NCI-H1930 (cell line): ENCODE measurements at places on chromosomes 5 and 9.

- DNase-seq, result no peak
Observed at GRCh38 chr9:93235300-93235960, 51.5 kb downstream of the WNK2 start.

DNA sequence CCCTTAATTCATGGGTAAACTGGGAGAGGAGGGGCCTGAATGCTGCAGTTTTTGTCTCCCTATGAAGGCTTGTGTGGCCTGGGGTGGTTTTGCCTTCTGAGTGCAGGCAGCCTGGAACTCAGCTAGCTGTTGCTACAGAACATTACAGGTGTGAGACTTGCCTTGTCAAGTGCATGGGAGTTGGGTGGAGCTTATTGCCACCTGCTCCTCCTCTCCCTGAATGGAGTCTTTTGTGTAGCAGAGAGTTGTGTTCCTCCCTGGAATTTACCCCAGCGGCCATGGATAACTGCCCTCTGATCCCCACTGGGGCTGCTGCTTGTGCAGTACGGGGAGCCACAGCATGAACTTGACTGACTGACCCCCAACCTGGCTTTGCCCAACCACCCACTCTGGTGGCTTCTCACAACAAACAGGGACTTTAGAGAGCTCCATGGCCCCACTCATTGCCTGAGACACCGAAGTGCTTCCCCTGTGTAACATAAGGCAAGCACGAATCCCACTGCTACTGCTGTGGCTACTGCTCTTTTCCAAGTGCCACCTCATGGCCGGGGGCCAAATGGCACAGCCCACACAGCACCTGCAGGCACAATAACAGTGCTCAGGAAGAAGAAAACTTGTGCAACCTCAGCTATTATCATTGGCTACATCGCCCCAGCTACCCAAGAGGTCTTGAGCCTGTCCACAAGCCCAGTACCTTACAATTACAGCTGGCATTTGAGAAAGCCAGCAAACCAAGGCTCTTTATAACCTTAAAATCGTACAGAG, 942.9 kb downstream of the CDH18 start:
- DNase-seq, result no peak

DNA sequence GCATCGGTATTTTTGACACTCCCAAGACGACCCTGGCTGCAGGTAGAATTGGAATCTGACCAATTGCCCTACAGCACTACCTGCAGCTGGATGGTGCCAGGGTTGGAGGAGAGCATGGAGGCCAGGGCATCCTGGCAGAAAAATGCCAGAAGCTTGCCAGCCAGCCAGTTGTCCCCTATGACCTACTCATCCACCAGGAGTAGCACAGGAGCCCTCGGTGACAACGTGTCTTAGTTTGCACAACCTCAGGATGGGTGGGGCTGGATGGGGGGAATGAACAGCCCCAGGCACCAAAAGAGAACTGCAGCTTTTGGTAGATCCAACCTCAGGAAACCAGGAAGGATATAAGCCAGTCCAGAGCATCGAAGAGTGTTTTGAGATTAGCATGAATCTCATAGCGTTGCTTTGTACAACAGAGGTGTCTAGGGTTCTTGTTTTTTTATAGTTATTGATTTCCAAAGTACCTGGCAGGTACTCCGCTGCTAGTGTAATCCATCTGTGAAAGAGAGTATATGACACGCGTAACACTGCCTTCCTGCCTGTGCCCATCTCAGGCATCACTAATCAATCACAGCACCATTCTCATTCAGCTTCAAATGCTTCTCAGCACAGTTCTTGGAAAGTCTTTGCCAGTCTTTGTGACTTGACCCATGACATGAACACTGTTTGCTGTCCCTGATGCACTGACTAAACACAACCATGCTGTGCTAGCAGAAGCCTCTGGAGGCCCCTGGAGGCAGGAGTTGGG, 36.7 kb upstream of the ASS1 start:
- DNase-seq, result no peak

DNA sequence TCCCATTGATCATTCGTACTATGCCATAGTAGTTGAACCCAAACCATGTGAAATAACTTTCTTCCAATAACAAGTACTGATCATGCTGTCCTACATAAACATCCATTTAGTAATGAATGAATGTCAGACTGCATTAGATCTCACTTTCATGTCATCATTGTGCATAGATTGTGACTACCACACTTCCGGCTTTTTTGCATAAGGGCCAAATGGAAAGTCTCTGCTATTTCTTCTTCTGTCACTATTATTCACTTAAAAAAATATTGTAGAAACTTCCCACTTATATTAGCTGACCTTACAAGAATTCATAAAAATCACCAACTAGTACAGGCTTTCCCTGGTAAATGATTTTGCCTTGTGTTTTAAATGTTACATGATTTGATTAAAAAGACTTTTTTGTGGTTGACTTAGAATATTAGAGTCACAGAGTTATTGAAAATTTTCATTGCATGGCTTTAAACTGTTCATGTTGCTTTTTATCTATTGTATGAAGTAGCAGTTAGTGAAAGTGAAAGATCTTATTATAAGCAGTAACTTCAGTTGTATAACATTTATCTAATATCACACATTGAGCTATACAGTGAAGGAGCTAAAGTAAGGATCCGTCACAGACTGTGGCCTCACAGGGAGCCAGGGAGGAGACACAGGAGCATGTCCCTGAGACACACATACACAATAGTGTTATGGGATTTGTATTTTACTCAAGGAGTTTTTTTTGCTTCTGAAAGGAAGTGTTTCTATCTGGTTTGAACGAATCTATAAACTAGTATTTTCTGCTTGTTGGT, 33.9 kb downstream of the LMNB1 start:
- DNase-seq, result no peak

DNA sequence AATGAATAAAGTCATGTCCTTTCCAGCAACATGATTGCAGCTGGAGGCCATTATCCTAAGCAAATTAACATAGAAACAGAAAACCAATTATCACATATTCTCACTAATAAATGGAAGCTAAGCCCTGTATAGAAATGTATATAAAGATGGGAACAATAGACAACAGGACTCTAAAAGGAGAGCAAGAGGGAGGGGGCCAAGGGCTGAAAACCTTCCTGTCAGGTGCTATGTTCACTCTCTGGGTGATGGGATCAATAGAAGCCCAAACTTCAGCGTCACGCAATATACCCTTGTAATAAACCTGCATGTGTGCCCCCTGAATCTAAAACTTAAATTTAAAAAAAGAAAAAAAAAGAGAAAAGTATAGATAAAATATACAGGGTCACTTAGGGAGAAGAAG, 163.7 kb upstream of the ACO1 start:
- DNase-seq, result no peak

- no peak for DNase-seq
Observed at GRCh38 chr9:16869882-16870595, 431 bp downstream of the BNC2 start.

DNA sequence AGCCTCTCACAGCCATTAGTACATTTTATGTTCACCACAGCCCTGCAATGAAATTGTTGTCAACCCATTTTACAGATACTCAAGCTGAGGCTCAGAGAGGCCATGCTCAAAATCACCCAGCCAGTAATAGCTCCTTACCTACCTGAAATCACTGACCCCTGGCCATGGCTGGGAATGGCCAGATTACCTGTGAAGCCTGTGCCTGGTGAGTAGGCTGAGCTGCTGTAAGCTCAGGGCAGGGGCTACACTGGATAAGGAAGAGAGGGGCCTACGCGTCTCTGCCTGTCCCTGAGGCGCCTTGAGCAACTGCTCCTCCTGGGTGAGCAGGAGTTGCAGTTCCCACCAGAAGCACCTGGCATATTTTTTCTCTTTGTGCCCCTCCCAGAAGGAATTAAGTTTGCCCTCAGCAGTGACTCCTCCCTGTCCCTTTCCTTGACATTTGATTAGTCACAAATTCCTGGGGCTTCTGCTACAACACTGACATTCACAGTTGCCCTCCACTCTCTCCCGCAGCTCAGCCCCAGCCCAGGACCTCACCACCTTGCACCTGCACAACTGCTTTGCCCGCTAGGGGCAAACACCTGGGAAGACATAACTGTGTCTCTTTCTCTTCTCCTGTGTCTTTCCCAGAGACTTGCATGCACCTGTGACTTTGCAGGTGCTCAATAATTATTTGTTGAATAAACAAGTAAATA, 5.7 kb downstream of the CLTB start:
- DNase-seq, result no peak

DNA sequence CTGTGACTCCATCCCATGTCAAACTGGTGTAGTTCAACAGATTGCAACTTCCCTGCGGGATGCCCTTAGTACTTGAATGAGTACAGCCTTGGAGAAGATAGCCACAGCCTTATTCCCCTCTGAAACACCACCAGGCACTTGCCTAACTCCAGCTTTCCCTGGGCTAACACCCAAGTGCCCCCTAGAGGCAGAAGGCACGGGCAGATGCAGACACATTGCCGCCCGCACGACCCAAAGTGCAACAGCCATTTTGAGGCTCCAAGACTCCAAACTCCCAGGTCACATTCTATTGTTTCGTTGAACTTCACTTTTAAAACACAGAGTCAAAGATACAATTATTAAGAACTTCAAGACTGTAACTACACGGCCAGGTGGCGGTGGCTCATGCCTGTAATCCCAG, 163.6 kb upstream of the CDH6 start:
- DNase-seq, result no peak

- DNase-seq, result no peak
Observed at GRCh38 chr5:150410524-150411244, 2.0 kb downstream of the CD74 start.

DNA sequence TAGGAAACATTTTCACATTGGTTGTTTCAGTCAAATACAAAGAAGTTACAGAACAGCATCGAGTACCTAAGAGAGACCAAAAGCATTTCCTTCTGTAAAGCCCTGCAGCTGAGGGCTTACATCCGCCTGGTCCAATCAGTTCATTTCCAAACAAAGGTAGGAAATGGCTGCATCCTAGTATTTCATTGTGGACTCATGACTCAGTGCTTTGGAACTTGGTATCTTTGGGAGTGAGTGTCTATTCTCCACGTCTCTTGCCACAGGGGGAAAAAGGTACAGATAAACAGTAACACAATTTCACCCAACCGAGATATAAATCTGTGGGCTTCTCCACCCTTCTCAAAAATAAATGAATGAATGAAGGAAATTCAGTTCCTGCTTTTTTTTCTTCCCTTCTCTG, 75.4 kb downstream of the NFIB start:
- DNase-seq, result no peak
